ENCODE measurements at places on chromosomes 4 and X.

- DNase-seq, result no peak
These were observed 23.1 kb upstream of the GATB start for GRCh38 chr4:151783867-151784266.

DNA sequence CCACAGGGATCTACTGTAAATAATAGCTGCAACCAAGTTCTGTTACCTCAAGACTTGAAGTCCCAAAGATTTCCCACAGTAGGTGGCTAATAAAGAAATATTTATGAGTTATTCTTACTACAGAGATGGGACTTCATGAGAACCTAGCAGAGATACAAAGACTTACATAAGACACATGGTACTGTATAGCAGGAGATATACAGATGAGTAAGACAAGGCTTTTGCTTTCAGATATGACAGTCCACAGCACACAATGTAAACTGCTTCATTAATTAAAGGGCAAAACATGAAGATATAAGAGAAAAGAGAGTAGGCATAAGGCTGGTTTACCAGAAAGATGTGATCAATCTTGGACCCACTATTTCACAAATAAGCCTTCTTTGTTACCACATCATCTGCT lies 6.6 kb downstream of the ANKRD17 start:
- no peak for DNase-seq

DNA sequence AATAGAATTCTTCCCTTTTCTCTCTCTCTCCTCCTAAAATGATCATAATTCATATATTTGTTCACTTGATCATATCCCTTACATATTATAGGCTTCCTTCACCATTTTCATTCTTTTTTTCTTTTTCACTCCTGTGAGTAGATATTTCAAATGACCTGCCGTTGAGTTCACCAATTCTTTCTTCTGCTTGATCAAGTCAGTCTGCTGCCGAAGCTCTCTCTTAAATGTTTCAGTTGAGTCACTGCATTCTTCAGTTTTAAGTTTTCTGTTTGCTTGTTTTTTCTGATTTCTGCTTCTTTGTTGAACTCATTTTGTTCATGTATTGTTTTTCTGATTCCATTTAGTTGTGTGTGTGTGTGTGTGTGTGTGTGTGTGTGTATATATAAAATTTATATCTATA lies 354.3 kb downstream of the GPAT3 start:
- no peak for DNase-seq

- DNase-seq, result no peak
These were observed 235.0 kb downstream of the MAML3 start for GRCh38 chr4:139919004-139919403.

DNA sequence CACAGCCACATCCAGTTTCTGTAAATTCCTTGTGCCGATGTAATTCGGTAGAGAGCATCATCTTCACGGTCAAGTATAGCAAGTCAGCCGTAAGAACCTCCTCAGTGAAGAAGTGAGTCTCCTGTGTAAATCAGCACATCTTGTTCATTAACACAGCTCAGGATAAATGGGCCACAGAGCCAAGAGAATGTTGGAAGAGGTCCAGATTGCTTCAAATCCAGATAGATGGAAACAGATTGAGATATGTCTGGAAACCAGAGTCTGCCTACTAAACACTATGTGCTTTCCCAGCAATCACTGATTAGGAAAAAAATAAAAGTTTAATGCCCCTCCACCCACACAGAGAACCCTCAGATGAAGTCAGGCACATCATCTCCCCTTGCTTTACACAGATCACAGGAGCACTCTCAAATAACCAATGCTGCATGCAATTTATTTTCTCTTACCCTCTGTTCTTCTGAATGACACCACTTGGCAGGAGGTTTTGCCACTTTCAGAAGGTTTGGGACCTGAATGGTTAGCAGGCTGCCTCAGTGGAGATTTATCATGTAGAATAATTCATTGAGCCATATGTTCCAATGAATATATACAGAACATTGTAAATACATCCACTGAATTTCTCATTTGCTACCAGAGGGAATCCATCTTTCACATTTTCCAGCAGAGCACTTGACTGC lies 357.7 kb downstream of the C4orf33 start:
- DNase-seq, result no peak

DNA sequence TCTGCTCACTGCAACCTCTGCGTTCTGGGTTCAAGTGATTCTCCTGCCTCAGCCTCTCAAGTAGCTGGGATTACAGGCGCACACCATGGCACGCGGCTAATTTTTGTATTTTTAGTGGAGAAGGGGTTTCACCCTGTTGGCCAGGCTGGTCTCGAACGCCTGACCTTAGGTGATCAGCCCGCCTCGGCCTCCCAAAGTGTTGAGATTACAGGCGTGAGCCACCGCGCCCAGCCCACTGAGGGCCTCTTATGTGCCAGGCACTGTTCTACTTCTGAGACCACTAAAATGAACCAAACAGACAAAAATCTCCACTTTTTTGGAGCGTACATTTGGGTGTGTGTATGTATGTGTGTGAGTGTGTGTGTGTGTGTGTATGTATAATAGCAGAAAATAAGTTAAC lies 117.2 kb upstream of the H2AZ1 start:
- no peak for DNase-seq

- DNase-seq, result no peak
These were observed 19.5 kb upstream of the GALNTL6 start for GRCh38 chr4:171793723-171794122.

DNA sequence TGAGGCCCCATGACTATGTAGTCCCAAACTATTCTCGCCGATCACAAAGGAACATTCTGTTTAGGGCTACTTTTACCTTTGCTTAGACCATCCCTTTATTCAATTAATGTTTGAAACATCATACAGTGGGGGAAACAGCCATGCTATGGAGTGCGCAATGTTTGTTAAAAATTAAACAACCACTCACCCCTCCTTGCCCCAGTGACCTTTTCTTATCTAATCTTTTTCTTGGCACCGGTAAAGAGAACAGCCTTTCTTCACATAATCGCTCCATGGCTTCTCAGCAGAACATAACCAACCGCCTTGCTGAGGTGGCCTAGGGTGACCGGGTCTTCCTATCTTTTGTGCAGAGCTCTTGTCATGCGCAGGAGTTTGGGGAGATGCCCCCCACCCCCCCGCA lies 152.6 kb downstream of the VCX3A start:
- DNase-seq, result no peak

DNA sequence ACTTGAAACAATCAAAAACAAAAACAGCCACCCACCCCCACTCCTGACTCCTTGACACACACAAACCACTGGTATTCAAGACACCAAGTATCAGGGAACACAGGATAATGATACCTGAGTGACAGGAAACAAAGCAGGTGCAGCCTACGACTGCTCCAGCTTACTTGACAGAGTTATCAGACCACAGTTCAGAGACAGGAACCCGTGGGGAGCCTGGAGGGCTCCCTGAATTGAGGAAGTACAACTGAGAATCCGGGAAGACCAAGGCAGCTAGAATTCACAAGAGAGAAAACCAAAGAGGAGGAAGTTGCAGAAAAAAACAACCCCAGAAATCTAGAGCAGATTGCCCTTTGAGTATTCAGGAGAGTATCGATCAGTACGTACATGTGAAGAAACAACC lies 20.5 kb downstream of the COMMD8 start:
- no peak for DNase-seq

GRCh38 chrX:7462110-7462509 lies 314.2 kb upstream of the PUDP start:
- no peak for DNase-seq

DNA sequence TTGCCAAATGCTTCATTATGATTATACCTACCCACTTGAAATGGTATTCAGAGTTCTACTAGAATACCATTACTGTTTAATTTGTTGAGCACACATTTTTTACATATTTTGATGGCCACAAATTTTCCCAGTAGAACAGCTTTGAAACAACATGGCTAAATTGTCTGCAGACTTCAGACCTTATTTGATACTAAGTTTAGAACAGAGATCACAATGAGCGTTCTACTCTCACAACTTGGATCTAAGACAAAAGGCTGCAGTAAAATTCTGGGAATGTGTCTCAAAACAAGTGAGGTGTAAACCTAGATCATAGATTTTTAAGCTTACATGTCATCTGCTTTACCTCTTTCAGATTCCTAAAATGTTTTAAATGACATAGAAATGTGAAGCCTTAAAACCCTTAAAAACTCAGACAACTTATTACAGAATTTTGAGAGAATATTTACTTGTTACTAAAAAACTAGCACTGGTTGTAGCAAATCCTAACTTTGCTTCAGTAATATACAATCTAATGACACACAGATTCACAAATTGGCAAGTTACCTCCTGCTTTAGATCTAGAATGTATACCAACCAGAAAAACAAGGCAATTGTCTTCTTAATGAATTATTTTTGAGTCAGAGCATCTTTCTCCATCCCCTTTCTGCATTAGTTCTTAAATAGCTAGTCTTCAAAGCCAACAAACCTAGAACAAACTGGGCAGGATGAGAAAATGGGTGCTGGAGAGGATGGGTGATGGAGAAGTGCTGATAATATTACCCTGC lies 243.3 kb downstream of the SLC7A11 start:
- DNase-seq, result no peak

DNA sequence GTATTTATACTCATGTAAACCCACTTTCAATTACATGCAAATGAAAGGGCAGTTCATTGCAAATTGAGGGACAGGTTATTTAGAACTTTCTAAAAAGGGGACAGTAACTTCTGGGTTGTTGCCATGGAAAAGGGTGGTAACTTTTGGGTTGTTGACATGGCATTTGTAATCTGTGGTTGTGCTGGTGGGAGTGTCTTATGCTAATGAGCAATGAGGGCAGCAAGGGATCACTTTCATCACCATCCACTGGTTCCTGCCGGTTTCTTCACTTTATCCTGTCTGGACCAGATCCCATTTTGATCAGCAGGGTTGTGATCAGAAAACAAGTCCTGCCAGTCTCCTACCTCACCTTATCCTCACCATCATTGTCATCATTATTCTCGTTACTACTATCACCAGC lies 32.0 kb downstream of the EVC start:
- no peak for DNase-seq

- DNase-seq, result no peak
These were observed 49.9 kb downstream of the TBC1D9 start for GRCh38 chr4:140706276-140706625.

DNA sequence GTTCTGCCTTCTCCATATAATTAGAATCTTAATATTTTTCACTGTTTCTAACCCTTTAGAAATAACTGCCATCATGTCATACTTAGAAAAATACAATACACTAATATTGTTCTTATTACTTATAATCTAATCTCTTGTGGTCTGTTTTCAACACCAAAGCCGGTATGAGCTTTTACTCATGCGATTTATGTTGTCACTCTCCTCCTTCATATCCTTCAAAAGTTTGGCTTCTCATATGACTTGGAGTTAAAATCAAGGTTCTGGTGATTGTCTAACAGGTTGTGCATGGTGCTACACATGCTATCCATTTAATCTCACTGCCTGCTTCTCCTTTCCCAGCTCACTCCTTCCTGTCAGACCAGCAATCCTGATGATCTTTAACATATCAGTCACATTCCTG lies 1392.9 kb downstream of the ARAP2 start:
- no peak for DNase-seq

DNA sequence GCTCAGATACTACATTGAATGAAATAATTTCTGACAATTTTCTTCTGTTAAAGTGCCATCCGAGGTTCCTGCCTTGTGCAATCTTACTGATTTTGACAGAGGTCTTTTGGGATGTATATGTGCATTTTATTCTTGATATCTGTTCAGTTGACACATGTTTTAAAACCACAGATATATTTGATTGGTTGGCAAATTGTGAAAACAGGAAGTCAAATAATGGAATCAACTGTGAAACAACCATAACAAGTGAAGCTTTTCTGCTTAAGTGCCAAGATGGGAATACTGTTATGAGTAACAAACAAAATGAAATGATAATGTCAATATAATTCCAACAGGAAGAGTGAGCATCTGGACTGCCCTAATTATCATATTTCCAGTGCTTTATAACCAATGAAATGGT lies 84.9 kb upstream of the TET2 start:
- no peak for DNase-seq

All from stimulated activated CD8-positive, alpha-beta memory T cell treated with anti-CD3 and anti-CD28 coated beads, Interleukin-2, amount 100 ng/mL, for 48 hours (primary cell).